ENCODE measurements at places on chromosomes 2 and 18.

- no peak for DNase-seq
These were observed 21.2 kb downstream of the RTP5 start for GRCh38 chr2:241890524-241891235.

- no peak for DNase-seq
These were observed 162.7 kb downstream of the PKP4 start for GRCh38 chr2:158619496-158619895.

DNA sequence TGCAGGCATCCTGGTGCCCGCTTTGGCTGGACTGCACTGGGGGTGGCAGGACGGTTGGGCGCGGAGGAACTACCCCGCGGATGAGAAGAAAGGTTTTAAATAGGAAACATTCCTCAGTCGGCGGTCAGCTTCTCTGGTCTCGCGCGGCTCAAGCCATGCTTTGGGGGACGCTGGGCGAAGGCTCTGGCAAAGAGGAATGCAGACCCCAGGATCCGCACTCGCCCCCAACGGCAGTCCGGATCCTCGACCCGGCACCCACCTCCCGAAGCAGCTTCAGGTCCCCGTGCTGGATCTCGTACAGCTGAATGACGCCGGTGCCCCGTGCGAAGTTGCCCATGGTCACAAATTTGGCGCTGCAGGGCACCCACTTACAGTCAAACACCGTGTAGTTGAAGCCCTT is 686 bp upstream of the PNO1 start:
- DNase-seq = no peak

DNA sequence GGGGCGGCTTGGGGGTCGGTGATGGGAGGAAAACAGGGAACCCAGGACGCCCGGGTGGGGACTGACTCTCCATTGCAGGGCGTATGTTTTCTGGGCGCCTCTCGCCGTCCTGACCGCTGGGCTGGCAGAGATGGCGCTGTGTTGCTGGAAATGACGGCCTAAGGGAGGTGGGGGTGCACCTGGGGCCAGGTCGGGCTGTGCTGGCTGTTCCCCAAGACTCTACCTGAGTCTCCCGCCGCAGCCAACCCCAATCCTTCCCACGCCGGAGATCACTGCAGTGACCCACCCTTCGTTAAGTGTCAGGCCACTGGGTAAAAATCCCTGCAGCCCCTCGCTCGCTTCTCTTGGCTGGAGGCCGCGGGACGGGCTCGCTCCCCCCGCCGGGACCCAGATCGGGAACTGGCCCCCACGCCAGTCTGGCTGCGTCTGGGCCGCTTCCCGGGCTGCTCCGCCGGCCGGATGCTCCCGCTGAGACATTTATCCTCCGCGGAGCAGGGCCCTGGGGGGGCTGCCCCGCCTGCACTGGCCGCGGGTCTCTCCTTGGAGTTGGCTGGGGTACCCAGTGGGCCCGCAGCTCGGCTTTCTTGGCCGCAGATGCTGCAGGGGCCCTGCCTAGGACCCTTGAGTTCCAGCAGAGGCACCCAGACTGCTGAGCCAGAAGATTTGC is 7.8 kb upstream of the ARMC9 start:
- no peak for DNase-seq

GRCh38 chr2:55165626-55166025 is 66.5 kb downstream of the CLHC1 start:
- DNase-seq = no peak

DNA sequence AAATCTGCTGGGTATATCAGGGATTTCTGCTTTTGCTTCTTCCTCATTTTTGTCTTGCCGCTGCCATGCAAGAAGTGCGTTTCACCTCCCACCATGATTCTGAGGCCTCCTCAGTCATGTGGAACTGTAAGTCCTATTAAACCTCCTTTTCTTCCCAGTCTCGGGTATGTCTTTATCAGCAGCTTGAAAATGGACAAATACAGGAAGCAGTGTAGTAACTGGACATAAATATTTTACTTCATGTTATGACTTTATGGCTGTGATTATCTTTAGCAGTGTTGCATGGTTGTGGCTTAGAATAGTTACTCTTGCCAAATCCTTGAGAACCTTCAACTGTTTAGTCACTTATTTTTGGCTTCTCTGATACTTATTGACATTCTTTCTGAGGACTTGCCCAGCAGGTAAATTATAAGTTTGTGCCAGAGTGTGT is 66.2 kb upstream of the DLX2 start:
- no peak for DNase-seq

DNA sequence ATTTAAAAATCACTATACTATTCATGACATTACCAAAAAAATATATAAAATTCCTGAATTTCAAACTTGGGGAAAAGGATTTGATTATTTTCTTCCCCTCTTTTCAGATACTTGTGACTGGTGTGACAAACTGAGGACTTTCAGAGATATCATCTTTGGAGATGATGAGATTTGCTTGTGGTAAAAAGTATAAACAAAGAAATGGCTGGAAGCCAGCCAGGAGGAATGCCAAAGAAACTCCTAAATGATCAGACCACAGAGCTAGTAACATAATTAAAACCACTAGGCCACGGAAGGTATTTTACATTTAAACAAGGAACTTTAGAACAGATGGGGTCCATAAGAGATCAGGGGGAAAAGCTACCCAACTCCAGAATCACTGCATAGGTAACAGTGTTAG is 58.7 kb downstream of the PIGN start:
- no peak for DNase-seq

- no peak for DNase-seq
These were observed 21.9 kb upstream of the PAX3 start for GRCh38 chr2:222320436-222321395.

DNA sequence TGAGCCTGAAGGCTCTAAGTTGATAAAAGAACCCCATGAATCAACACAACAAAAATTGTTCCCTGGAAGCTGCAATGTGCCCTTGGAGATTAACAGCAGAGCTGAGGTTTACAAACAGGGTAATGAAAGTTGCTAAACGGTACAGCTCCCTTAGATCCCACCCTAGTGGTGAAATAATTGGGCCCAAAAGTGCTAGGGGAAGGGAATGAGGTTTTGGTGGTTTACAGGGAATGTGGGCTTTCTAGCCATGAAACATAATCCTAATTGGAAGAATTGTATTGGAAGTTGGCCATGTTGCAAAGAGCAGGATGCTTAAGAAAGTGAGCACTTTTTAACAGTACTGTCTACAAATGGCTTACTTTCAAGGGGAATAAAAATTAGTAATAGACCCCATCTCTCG is 180.2 kb upstream of the SMIM21 start:
- no peak for DNase-seq

- DNase-seq = no peak
These were observed 139.4 kb downstream of the NCK2 start for GRCh38 chr2:105883911-105884694.

DNA sequence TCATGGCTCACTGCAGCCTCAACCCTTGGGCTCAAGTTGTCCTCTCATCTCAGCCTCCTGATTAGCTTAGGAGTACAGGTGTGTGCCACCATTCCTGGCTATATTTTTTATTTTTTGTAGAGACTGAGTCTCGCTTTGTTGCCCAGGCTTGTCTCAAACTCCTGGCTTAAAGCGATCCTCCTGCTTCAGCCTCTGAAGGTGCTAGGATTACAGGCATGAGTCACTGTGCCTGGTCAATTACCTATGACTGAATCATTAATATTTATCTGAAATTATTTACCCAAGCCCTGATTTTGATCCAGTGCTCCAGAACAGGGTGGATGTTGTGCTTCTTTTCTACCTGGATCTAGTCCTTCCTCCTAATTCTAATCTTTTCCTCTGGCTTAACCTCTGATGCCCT is 87.8 kb downstream of the MAP2 start:
- no peak for DNase-seq

GRCh38 chr2:206708286-206708685 is 9.9 kb downstream of the DYTN start:
- DNase-seq = no peak

- no peak for DNase-seq
These were observed 221.9 kb downstream of the ZNF407 start for GRCh38 chr18:74819433-74820059.

GRCh38 chr2:232872826-232873225 is 2.8 kb downstream of the SNORC start:
- no peak for DNase-seq

DNA sequence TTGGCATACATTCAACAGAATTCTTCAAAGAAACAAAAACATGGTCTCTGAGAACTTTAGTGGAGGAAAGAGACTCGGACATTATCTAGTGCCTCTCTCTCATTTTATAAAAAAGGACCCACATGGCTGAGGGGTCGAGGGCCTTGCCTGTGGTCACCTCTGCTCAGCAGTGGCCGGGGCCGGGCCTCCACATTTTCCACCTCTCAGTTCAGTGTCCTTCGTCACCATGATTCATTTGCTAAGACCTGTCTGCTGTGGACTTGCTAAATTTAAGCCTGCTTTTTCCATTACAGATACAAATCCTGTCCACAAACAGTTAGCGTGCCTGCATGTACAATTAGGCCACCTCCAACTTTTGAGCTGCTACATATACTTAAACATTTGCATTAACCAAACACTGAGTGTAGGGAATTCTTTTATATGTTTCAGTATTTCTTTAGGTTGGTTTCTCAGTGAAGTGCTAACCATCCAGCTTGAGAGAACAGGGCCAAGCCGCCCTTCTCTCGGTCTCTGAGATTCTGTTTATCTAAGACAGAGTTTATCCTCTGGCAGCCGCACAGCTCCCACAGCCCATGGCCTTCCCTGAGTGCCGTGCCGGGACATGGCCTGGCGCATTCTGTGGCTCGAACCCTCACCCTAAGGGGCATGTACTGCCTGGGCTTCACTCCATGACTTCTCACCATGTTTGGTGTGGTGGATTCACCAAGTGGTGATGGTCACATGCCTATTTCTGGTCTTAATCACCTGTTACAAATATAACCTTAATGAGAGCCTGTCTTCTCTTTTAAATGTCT is 46.2 kb downstream of the COA5 start:
- no peak for DNase-seq

DNA sequence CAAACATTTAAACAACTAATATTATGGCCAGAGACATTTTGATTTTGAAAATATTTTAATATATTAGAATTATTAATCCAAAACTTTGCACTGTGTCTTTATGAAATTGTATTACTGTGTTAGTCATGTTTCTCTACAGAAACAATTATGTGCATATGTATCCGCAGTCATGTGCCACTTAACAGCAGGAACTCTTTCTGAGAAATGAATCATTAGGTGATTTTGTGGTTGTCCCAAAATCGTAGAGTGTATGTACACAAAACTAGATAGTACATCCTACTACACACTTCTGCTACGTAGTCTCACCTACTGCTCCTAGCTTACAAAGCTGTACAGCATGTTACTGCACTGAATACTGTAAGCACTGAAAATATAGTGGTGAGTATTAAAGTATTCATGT is 479.2 kb upstream of the DSEL start:
- no peak for DNase-seq

- DNase-seq = no peak
These were observed 52.7 kb downstream of the MAP2 start for GRCh38 chr2:209476367-209477208.

DNA sequence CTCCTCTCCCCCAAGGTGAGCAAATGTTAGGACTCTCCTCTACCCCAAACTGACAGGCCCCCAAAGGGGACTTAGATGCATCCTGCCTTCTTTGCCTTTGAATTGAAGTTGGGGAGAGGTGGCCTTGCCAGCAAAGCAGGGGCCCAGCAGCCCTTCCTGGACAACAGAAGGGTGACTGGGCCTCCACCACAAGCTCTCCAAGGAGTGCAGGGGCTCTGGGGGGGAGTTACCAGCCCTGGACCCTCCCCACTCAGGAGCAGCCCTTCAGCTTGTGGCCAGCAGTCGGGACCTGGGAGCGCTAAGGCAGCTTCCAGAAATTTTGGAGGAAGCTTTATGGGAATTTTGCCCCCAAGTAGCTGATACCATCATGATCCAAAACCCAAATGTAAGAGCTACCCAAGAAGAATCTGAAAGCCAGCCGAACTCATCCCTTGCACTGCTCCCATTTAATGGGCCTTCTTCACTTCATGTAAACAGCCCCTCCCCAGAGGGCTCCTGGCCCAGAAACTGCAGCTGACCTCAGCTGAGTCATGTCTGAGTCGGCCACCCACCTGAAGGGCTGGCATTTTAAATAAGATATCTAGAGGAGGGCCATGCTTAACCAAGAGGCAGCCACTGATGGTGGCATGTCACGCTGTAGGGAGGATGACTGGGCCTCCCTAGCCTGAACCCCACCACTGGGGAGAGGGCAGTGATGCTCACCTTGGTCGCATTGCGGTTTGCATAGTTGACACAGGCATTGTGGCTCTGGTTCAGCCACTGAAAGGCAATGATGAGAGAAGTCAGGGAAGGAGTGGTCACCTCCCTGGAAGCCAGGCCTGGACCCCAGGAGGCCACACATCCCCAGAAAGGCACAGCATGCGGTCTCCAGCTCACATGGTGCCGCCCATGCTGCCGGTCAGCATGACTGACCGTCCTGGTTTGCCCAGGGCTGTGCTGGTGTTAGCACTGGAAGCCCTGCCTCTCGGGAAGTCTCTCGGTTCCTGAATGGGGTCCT is 71.5 kb downstream of the SFXN5 start:
- no peak for DNase-seq

- DNase-seq = no peak
These were observed 137.7 kb downstream of the CCBE1 start for GRCh38 chr18:59559528-59559927.

GRCh38 chr2:27184115-27184514 is 27.7 kb upstream of the ATRAID start:
- DNase-seq = no peak

DNA sequence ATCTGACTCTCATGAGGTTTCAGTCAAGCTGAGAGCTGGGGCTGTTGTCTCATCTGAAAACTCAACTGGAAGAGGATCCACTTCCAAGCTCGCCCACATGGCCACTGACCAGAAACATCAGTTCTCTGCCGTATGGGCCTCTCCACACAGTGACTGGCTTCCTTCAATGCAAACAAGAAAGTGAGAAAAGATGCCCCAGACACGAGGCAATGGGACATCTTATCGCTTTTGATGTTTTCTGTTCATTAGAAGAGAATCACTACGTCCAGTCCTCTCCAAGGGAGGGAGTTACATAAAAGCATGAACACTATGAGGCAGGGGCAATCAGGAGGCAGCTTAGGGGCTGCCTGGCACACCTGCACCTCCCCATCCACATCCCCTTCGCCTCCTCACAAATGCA is 307.1 kb upstream of the EPAS1 start:
- peak; percentile 8 for DNase-seq

- peak; percentile 84 for DNase-seq
These were observed 106.3 kb upstream of the CD302 start for GRCh38 chr2:159904127-159904958.
